ENCODE measurements at places on chromosomes 6 and 20.

DNA sequence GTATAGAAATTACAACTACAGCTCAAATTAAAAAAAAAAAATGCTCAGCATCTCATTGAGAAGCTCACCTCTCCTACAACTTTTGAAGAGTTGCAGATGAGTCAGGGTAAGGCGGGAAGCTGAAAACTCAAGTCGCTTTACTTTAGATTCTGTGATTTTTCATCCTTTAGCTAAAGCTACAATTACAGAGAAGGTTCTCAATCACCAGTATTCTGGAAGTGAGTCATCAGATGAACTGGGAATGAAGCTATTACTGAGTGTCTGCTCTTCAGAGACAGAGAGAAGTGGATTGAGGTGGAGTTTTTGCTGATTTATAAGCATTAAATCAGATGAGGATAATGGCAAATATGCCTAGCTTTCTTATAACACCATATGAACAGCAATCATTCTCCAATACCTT is 91.9 kb downstream of the TFAP2A start:
- DNase-seq = no peak

DNA sequence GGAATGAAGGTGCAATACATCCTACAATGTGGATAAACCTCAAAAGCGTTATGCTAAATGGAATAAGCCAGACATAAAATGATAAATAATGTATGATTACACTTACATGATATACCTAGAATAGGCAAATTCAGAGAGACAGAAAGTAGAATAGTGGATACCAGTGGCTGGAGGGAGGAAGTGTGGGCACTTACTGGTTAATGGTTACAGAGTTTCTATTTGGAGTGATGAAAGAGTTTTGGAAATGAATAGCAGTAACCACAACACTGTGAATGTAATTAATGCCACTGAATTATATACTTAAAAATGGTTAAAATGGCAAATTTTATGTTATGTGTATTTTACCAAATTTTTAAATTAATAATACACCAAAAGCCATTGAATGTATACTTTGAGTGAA is 71.4 kb upstream of the CST7 start:
- DNase-seq = no peak

GRCh38 chr6:153150752-153151440 is 19.8 kb upstream of the RGS17 start:
- no peak for DNase-seq

DNA sequence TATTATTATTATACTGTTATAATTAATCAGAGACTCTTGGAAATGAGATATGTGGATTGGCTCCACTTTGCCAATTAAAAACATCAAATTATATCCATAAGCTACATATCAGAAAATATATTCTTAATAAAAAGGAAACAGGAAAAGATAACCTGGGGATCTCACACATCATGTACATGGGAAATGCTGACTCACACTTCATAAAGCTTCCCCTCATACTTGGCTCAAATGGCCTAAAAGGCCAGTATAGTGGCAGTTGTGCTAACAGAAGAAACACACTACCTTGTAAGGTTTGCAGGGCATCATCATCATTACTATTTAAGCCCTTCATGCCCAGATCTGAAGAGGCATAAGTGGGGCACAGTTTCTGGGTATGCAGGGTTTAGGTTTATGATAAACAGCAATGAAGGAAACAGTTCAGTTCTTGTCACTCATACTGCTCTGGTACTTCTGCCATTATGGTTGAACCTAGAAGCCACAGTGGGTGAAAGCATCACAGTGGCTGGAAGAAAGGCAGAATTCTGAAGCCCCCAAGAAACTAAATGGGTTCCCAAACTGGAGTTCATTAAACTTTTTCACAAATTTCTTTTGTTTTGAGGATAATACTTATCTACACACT is 60.6 kb downstream of the BTBD9 start:
- no peak for DNase-seq

DNA sequence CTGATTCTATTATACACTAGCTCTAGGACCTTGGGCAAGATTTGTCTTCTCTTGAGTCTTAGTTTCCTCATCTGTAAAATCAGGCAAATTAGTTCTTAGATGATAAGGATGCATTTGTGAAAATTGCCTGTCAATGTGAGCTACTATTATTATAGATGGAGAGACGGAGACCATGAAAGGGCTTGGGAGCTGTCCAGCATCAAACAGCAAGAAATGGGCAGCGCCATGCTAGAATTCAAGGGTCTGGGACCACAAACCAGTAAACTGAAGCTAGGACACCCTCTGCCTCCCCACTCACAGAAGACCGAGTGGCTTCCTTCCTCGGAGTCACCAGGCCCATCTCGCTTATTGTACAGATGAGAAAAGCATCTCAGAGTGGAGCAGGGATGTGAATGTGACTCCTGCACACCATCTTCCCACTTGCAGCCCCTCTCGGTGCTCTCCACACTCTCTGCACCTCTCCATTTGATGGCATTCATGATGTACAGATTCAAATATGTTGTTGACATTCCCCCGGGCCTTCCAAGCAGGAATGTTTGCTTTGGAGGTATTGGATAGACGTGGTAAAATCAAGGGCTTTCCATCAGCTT is 24.1 kb upstream of the BPIFA3 start:
- no peak for DNase-seq

DNA sequence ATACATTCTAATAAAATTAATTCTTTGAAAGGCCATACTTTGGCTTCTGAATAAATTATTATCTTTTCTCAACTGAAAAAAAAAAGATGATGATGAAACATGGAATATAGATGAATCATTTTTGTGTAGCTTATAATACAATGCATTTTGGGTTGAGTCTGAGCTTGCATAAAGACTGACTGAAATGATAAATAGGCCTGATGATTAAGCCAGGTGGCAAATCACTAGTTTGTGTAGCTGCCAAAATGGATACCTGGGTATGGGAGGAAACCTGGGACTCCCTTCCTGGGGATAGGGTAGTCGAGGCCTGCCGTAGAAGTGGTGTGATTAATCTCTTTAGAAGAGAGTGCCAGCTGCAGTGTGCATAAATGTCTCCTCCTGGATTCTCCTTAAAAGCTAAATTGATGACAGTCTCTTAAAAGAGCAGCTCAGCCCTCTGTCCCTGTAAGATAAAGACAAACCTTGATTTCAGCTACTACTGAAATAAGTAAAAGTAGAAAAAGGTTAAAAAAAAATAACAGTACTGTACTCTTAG is 275.1 kb downstream of the GRIK2 start:
- no peak for DNase-seq

DNA sequence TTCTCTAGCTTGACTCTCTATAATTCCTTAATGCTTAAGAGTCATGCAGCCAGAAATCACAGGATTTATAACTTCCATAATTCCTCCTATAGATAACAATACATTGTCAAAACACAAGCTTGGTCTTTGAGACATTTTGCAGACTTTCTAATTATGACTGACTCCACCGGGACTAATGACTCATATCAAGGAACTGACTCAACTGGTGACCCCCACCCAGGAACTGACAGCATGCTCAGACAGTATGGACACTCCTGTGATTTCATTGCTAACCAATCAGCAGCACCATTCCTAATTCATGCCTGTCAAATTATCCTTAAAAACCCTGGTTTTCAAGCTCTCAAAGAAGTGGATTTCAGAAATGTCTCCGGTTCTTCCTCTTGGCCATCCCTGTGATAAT is 670.5 kb upstream of the IMPG1 start:
- DNase-seq = no peak

Measured in stimulated activated CD4-positive, alpha-beta T cell treated with anti-CD3 and anti-CD28 coated beads, Interleukin-4, amount 100 ng/mL, for 24 hours (primary cell).